A549 (cell line): ENCODE measurements at places on chromosomes 12 and 14.

DNA sequence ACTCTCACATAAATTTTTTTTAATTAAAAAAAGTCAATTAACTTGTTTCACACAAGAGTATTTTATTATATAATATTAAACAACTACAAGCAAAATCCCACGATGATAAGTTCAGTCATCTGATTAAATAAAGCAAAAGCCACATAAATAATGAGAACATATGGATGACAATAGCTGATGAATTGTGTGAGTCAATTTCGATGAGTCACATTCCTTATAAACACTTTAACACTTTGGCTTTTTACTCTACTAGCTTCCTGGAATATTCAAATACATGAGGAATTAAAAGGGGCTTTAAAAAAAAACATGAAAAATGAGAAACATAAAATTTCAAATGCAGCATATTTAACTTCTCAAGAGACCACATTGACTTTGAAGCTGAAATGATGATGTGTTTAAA lies 95.3 kb downstream of the BCAT1 start:
- DNase-seq = no peak

- no peak for DNase-seq
These were observed 460.8 kb downstream of the TMEM117 start for GRCh38 chr12:44296624-44297197.

DNA sequence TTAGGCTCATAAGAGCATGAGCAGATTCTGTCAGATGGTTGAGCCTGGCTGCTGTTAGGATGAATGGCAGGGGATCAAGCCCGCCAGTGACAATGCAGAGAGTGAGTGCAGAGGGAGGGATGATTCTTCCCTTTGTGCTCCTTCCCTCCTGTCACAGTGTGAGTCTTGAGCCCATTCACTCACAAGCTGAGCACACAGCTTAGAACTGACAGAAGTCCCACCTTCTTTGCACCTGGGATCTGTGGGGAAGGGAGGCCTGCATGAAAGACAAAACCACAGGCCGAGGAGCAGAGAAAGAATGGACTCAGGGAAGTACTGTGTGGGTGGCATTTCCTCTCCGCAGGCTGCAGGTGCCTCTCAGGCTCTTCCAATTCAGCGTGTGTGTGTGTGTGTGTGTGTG lies 160.6 kb downstream of the KCNA5 start:
- no peak for DNase-seq

DNA sequence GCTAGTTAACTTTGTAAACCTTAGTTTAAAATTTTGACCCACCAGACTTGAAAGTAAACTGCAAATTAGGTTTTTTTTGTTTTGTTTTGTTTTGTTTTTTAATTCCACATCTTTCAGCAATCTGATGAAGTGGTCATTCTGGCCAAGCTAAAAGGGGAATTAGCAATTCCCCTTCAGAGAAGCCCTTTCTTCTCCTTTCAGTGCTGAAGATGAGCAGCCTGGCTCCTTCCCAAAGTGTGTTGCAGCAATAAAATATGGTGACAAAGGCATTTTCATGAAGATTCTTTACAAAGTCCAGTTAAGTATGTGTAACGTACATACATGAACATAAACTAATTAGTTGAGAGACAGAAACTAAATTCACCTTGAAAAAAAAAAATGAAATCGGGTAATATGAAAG lies 380.1 kb downstream of the NOVA1 start:
- DNase-seq = no peak

DNA sequence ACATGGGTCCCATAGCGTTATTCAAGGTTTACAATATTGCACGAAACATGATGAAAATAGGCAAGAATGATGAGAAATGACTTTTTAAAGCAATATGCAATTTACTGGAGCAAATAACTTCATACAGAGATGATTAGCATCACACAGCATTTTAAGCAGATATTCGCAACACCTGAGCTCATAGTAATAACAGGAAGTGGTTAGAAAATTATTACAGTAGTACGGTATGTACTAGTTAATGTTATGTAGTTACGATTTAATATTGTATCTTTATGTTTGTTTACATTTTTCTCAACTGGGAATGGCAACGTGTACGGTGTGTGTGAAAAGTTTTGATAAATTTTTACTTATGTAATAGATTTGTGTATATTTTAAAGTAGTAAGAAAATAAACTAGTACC lies 102.6 kb downstream of the OSBPL8 start:
- no peak for DNase-seq

- DNase-seq = no peak
These were observed 1151.7 kb downstream of the VRK1 start for GRCh38 chr14:97948841-97949240.

- DNase-seq = no peak
These were observed 54.0 kb upstream of the RASSF8 start for GRCh38 chr12:25904442-25904841.

DNA sequence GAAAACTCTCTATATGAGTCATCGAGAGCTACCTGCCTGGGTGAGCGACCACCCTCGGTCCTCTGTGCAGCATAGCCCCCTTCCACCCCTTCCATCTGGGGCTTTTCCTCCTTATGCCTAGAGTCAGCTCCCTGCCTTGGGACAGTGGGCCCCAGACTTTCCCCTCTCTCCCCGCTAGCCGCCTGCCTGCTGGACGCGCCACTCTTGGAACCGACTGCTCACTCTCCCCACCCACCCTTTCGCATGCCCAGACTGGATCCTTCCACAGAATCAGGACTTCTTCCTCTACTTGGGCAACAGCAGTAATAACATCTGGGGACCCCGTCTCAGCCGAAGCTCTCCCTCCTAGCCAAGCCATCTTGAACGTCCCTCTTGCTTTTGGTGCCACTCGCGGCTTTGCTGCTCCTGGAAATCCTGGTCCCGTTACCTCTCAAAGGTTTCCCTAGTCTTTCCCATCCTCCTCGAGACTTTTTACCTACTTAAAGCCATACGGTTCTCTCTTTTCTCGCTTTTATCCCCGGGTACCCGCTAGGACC lies 671 bp downstream of the ESYT1 start:
- DNase-seq = no peak

DNA sequence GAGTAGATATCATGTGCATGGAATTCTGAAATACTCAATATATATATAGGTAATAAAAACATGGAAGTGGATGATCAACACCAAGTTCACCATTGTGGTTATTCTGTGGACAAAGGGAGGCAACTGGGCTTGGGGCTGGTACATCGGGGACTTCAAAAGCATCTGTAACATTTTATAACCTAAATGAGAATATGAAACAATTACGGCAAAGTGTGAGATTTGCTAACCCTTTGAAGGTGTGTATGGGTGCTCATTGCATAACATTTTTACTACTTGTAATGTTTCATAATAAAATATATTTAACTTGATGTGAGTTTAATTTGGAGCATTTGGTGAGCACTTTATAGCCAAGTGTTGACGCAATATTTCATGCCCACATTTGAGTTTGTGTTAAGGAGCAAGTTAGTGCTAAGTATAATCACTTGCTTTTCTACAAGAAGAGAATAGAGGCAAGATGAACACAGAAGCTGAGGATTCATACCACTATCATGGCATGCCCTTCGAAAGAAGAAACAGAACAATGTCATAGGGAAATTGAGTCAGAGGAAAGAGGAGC lies 109.3 kb downstream of the NTN4 start:
- no peak for DNase-seq

GRCh38 chr12:16307856-16308475 lies 30.5 kb upstream of the SLC15A5 start:
- DNase-seq = no peak

GRCh38 chr14:76257842-76258397 lies 106.2 kb downstream of the GPATCH2L start:
- no peak for DNase-seq

DNA sequence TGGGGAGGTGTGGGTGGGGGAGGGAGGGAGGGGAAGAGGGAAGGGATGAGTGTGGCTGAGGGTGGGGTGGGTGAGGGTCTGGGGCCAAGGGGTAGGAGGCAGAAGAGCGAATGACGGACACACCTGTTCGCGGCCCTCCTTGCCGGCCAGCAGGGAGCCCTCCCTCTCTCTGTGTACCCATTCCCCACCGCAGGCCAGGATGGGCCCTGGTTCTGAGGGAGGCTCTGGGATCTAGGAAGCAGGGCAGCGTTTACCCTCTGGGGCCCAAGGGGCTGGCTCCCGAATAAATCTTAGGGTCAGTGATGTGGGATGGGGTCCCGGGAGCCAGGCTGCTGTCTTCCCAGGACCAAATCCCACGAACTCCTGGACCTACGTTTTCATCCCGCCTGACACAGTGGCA lies 46.0 kb upstream of the ESRRB start:
- no peak for DNase-seq

GRCh38 chr12:32181498-32182175 lies 75.0 kb downstream of the BICD1 start:
- DNase-seq = no peak

- DNase-seq = no peak
These were observed 6.7 kb upstream of the PLD4 start for GRCh38 chr14:104917993-104918392.

GRCh38 chr14:80862983-80863382 lies 78.6 kb downstream of the CEP128 start:
- no peak for DNase-seq

DNA sequence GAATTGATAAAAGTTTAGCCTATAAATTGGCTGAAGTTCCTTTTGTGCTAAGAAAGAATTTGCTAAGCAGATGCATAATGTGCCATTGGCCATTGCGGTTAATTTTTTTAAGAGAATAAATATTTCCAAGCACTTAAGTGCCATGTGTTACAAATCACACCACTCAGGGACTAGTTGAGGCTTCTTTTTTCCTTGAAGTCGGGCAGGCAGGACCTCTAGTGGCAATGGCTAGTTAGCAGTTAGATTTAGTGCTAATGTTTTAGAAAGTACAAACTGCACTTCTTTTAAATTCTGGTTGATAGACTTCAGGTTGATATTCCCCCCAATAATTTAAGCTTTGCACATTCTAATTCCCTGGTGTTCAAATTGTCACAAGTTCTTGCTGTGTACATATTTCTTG lies 294.3 kb downstream of the APAF1 start:
- DNase-seq = no peak

GRCh38 chr14:80959496-80959895 lies 4.1 kb downstream of the TSHR start:
- DNase-seq = no peak

- DNase-seq = no peak
These were observed 629 bp downstream of the RAD51AP1 start for GRCh38 chr12:4539167-4539870.

- DNase-seq = peak; percentile 1
These were observed 196.5 kb upstream of the GARIN2 start for GRCh38 chr14:66992776-66993175.

GRCh38 chr12:51187370-51187987 lies 14.5 kb upstream of the TFCP2 start:
- DNase-seq = no peak

GRCh38 chr14:71212093-71212492 lies 304.8 kb downstream of the PCNX1 start:
- DNase-seq = no peak

DNA sequence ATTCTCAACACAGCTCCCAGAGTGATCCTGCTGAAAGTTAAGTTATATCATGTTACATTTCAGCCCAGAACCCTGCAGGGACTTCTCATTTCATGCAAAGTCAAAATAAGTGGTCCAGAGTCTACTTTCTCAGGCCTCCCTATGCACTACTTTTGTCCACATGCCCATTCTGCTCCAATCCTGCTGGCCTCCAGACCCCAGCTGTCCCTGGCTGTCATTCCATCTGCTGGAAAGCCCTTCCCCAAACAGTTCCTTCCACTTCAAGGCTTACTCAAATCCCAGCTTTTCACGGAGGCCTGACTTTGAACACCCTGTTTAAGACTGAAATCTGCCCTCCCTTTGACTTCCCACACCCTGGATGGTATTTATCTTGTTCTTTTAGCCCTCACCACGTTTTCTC lies 109.8 kb upstream of the DNM1L start:
- no peak for DNase-seq

GRCh38 chr12:2125651-2126522 lies 73.1 kb downstream of the CACNA1C start:
- no peak for DNase-seq

GRCh38 chr14:28773861-28774691 lies 7.5 kb downstream of the FOXG1 start:
- peak; percentile 43 for DNase-seq

GRCh38 chr12:15540469-15540872 lies 218.2 kb downstream of the PTPRO start:
- DNase-seq = no peak

- DNase-seq = no peak
These were observed 99.4 kb downstream of the EPS8 start for GRCh38 chr12:15689751-15690191.

GRCh38 chr12:32272465-32272864 lies 126.9 kb upstream of the FGD4 start:
- no peak for DNase-seq

DNA sequence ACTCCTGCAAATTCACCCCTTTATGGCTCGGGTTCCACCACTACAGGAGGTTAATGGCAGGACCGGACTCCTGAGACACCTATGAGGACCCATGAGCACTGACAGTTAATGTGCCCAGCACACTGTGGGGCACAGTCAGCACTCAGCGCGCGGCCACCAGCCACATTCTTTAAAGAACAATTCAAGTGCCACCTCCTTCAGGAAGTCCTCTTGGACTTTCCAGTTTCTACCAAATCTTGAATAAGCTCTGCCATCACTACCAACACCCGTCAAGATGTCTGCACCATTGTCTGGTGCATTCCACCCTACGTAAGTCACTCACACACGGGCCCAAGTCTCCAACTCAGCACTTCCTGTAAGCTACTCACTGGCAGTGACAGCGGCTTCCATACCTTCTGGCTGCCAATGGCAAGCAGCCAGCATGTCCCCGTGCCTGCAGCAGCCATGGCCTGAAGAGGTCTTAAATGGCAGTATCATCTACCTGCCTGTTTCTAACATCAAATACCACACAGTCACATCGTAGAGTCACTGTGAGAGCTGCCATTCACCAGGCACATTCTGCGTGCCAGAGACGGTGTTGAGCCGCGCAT lies 48.5 kb downstream of the CDC42BPB start:
- DNase-seq = no peak

GRCh38 chr12:131468206-131468605 lies 242.7 kb upstream of the SFSWAP start:
- no peak for DNase-seq

GRCh38 chr14:68814539-68815297 lies 21.9 kb upstream of the ZFP36L1 start:
- DNase-seq = peak; percentile 78
